ENCODE measurements at places on chromosomes 2 and 18.

- DNase-seq, result no peak
Measured at GRCh38 chr2:24285484-24286152, 74.7 kb downstream of the ITSN2 start.

DNA sequence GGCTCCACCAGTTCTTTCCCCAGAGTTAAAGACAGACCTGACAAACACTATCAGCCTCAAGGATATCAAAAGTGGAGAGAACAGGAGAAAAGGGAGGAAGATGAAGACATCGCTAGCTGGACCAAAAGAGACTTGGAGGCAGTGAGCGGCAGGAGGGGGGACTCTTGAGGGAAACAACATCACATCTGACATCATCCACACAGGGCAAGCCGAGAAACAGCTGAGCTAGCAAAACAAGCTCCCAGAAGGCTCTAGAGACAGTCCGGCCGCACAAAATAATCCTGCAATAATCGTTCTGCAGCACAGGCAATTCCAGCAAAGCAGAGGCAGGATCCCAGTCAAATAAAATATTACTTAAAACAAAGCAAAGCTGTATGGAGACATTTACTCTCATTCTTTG lies 239.8 kb downstream of the EN1 start:
- DNase-seq, result no peak

- no peak for DNase-seq
Measured at GRCh38 chr2:203583084-203583695, 48.1 kb upstream of the RAPH1 start.

GRCh38 chr2:73582364-73582763 lies 59.9 kb downstream of the NAT8 start:
- DNase-seq, result no peak

DNA sequence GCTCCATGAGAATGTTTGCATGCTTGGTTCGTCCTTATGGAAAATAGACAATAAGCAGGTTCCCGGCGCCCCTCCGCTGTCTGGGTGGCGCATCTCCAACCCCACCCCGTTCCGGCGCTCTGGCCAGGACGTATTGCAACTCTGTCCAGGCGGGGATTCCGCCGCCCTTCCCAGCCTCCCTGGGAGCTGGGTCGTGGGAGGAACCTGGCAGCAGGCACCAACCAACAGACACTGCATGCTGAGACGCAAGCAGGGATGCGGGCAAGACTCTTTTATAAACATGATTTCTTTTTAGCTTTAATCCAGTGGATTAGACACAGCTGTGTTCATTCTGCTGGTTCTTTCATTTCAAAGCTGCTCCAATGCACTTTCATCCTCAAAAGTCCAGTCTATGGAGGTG lies 240.2 kb downstream of the SH3BP4 start:
- no peak for DNase-seq

DNA sequence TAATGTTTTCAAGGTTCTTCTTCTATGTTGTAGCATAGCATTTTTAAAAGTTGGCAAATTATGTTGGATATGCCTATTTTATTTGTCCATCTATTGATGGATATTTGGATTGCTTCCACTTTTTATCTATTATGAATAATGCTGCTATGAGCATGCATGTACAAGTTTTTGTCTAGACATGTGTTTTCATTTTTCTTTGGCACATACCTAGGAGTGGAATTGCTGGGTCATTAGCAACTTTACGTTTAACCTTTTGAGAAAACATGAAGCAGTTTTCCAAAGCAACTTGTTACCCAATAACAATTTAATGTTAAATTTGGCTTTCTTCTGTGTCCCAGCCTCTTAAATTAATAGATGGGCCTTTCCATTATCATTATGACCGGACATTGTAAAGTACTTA lies 30.3 kb downstream of the DNAH6 start:
- DNase-seq, result no peak

- DNase-seq, result no peak
Measured at GRCh38 chr2:46328291-46328690, 31.1 kb downstream of the EPAS1 start.

DNA sequence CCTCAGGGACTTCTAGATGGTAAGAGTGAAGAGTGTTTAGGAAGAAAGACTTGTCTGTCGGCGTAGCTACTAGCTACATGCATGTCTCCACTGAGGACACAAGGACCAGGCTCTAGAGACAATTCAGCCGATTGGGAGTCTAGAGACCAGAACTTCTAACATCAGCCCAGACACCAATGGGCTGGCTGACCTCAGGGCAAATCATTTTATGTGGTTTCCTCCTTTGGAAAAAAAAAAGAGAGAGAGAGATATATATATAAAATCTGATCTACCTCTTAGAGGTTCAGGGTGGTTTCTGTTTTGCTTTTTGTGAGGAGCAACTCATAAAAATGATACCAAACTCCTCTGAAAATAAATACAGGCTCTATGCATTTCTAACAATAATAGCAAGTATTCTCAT lies 212.8 kb downstream of the BCL2 start:
- no peak for DNase-seq

GRCh38 chr2:196891136-196891535 lies 35.4 kb downstream of the PGAP1 start:
- no peak for DNase-seq

- DNase-seq, result no peak
Measured at GRCh38 chr2:168060986-168061750, 186.2 kb downstream of the STK39 start.

DNA sequence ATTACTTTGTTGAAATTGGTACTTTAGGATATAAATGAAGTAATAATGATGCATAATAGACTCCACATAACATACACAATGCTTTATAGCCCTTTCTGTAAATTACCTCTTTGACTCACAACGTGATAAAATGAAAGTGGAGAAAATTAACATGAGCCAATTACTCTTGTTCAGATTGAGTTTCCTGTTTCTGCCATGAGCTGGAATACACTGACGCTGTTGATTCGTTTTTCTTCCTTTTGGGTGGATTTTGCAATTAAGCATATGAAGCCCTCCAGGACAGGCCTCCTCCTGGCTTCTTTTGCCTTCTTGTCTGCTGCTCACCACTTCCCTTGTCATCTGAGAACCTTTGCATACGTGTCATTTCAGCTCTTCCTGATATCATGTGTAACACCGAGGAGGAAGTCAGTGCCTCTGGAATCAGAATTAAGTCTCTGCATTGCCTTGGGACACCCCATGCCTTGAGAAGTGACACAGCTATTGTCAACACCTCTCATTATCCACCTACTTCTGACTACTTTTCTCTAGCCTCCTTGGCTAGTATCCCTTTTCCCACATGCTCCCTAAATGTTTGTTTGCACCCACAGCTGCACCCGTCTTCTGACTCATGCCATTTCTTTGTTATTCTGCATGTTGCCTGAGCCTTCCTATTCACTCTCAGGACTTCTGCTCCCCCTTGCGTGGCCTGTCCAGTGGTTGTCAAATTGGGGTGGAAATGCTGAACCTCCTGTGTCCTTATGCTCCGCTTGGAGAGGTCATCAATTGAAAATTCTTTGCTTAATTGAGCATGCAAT lies 134.1 kb downstream of the FMNL2 start:
- DNase-seq, result no peak

DNA sequence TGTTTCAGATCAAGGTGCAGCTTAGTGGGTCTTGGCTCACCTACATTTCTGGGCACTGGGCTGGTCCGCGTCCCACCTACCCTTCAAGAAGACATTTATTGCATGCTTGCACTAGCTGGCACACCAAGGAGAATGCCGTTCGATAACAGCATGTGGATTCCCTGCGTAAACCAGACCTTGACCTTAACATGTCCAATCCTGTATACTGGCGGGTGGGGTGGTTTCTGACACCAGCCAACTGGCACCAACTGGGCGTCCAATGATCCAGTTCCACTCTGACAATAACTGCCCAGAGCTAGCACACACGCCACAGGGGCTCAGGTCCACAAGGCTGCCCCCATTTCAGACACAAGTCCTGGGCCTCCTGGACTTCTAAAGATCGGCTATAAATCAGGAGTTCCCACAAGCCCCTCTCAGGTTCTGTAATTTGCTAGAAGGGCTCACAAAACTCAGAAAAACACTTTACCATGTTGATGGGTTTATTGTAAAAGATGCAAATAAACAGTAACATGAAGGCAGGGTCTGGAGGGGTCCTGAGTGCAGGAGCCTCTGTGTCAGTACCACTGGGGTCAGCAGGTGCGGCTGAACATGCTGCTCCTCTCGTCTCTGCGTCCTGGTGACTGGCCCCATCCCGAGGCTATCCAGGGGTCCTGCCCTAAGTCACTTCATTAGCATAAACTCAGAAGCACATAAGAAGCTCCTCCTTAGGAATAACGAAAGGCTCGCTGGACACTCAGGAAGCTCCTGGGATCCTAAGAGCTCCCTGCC lies 161.8 kb downstream of the HDAC4 start:
- DNase-seq, result no peak

GRCh38 chr18:33757037-33757436 lies 179.0 kb downstream of the ASXL3 start:
- no peak for DNase-seq

Data from activated effector memory CD4-positive, alpha-beta T cell treated with Interleukin-2 at 50 U/mL for 16 hours (primary cell).